Testis (tissue), 5 donors: ENCODE measurements at places on chromosomes 5 and 9. TPM values are rescaled to one million over a fixed set of nuclear protein-coding genes. Genes with fewer than 3 reads are reported as not detected.
A peak's percentile ranks its signal among the peaks of the same experiment; 100 is the strongest.

GRCh38 chr5:153367466-153367865, 123.0 kb upstream of the GRIA1 start:
- no peak for DNase-seq

Gene UGT3A1
- total RNA-seq = 4.3 TPM

Gene AFAP1L1
- 10.4 TPM for total RNA-seq

Gene LRRC14B
- 0.94 TPM for total RNA-seq

Gene COL23A1
- 5.5 TPM for total RNA-seq

Gene C5orf24
- total RNA-seq = 53.6 TPM

Gene ZNG1E
- total RNA-seq = 48.3 TPM

DNA sequence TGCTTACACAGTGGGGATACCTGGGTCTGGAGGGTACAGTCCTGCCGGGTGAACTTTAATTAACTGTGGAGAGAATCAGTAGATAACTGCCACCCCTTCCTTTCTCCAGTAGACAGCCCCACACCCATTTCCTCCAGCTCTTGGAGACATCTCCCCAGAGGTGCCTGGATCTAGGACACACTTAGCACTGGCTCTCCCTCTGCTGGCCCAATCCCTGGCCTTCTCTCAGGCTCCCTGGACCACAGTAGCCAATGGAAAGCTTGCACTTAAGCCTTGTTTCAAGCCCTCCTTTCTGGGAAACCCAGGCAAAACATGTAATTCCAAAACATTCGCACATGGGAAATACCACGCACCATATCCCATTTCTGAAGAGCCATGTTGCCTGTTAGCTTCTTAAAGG, 169.2 kb upstream of the GAS1 start:
- DNase-seq = no peak

- no peak for DNase-seq
Measured at GRCh38 chr5:146034127-146034526, 71.2 kb downstream of the PLAC8L1 start.

Gene LHX6
- total RNA-seq = 8.8 TPM

Gene NOTCH1
- total RNA-seq = 34.1 TPM

DNA sequence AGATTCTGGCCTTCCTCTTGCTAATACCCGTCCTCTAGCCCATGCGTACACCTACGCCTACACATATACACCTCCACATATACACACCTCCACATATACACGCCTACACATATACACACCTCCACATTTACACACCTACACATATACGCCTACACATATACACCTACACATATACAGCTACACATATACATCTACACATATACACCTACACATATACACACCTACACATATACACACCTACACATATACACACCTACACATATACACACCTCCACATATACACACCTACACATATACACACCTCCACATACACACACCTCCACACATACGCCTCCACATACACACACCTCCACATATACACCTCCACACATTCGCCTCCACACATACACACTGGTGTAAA, 27.2 kb downstream of the AK3 start:
- DNase-seq = no peak

GRCh38 chr5:41240985-41241384, 27.7 kb upstream of the C6 start:
- no peak for DNase-seq

DNA sequence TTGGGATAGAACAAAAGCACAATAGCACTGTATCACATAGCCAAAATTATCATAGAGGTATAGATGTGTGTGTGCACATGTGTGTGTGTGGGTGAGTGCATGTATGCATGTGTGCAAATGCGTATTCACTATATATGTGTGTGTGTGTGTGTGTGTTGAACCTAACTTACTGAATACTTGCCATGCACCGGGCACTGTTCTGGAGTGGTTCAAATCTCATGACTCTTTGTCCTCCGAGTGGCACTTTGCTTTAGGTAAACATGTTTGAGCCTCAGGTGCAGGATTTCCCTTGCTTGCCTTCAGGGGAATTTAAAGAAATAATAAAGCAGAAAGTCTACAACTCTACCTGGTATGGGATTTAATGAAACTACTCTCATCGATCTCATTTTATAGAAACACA, 183.5 kb upstream of the GDNF start:
- no peak for DNase-seq

GRCh38 chr5:141412854-141413539, at the start of gene PCDHGA10:
Gene PCDHGA10 (plus strand): TSS chr5:141412987. CDS start chr5:141413176, 189 bp downstream.
- peak; percentile 74 for DNase-seq

- no peak for DNase-seq
Measured at GRCh38 chr5:179954434-179954833, 46.7 kb upstream of the TBC1D9B start.

Gene PLPP7
- total RNA-seq = 29.9 TPM

DNA sequence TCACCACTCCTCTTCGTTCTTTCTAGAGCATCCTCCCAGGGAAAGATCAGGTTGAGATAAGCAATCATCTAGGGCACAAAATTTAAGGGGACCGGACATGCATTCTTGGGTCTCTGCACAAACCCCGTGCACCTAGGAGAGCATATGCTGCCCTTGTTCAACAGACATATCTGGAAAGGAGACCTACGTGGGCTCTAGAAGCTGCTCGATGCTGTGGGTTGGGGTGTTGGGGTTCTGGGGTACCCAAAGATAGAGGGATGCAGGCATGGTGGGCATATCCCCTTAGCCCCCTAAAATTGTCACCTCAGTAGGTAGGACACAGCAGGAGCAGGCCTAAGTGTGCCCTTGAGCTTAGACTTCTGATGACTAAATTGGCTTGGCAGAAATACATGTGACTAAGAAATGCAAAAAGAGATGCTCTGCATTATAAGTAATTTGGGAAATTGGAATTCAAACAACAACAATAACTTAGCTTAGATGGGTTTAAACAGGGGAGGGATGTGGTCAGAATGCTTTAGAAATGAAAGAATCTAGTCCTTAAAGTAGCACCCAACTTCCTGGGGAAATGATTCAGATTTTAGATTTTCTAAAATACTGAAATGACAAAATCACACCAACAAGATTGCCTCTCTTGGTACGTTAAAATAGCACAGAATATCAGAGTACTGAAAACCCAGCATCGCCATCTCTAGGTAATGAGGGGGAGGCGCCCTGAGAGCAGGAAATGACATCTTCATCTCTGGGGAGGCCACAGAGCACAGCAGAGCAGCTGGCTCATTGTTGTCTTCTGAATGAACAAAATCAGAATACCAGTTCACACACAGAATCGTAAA, 172.3 kb downstream of the GNA14 start:
- no peak for DNase-seq

Gene LECT2
- total RNA-seq = 6.6 TPM

- DNase-seq = no peak
Measured at GRCh38 chr5:128156521-128156920, 73.0 kb downstream of the SLC12A2 start.

DNA sequence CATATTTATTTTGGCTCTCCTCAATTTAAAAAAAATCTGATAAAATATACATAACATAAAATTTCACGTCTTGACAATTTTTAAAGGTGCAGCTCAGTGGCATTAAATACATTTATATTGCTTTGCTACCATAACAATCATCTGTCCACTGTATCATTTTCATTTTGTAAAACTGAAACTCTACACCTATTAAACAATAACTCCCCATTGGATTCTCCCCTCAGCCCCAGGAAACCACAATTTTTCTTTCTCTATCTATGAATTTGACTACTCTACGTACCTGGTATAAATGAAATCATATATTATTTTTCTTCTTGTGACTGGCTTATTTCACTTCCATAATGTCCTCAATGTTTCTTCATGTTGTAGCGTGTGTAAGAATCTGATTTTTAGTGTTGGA, 563.5 kb downstream of the PRR16 start:
- no peak for DNase-seq

DNA sequence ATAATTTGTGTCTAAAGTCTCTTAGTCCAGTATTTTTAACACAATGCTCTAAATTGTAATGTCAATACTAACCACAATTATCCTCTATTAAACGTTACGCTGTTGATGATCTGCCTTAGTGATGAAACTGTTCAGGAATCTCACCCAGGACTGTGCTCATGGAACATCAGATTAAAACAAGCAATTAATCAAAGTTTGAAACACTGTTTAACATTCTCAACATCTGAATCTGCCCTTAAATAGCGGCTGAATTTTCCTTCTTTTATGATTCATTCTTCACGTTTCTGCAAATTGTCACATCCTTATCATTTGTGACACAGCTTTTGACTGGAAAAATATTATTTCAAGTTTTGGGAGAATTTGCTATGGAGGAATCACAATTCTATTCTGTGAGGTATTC, 113.8 kb downstream of the MARCHF11 start:
- no peak for DNase-seq

Gene SPAAR
- 69.8 TPM for total RNA-seq

GRCh38 chr5:34570721-34571676, 85.1 kb upstream of the RAI14 start:
- no peak for DNase-seq

- peak; percentile 81 for DNase-seq
Measured at GRCh38 chr9:124771867-124772679, 962 bp upstream of the NR6A1 start.

- no peak for DNase-seq
Measured at GRCh38 chr9:135486267-135487065, 6.9 kb downstream of the PPP1R26 start.

GRCh38 chr5:8382456-8382855, 513.5 kb downstream of the MTRR start:
- no peak for DNase-seq
